ENCODE measurements at places on chromosomes 7 and 10.

DNA sequence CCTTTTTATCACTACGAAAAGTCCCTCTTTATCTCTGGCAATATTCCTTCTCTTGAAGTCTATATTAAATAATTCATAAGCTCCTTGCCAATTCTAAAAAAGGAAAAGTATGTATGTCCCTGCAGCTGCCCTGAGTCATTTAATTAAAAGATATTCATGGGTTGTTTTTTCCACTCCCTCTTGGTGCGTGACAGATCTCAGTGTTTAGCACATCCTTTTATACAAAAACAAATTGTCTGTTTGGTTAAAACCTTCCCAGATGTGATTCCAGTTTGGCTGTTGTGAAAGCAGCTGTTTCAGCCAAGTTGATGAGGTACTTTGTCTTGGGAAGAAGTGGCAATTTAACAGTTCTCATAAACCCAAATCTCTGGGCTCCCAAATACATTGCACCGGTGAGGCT, 33.8 kb upstream of the PRLHR start:
- DNase-seq = no peak

DNA sequence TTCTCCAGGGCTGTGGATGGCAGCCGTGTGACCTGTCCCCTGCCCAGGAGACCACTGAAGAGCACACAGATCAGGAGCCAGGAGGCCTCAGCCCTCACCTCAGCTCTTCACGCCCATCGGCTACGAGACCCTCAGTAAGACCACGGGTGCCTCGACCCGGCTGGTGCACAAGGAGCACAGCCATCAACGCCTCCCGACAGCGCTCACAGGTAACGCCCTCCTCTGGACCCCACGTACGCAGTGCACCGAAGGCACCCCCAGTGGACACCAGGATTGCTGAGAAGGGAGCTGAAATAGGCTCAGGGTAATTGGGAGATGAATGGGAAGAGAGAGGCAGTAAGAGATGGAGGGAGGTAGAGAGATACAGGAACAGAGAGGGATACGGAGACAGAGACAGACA, 291.3 kb downstream of the WDR37 start:
- DNase-seq = no peak

DNA sequence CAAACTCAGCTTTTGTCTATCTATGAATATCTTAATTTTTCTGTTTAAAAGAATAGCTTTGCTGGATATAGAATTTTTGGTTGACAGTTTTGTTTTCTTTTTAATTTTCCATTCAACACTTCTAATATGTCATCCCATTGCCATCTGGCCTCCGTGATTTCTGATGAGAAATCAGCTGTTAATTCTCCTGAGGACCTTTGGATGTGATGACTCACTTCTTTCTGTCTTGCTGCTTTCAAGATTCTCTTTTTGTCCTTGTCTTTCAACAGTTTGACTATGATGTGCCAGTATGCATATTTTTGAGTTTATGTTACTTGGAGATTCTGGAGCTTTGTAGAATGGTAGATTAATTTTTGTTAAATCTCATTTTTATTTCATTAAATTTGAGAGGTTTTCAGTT, 38.4 kb downstream of the ZNF518A start:
- no peak for DNase-seq

GRCh38 chr7:151157645-151158329, 9.7 kb downstream of the GBX1 start:
- DNase-seq = no peak

- DNase-seq = peak; percentile 35
These were observed 3.4 kb downstream of the IGFBP3 start for GRCh38 chr7:45917658-45918057.

DNA sequence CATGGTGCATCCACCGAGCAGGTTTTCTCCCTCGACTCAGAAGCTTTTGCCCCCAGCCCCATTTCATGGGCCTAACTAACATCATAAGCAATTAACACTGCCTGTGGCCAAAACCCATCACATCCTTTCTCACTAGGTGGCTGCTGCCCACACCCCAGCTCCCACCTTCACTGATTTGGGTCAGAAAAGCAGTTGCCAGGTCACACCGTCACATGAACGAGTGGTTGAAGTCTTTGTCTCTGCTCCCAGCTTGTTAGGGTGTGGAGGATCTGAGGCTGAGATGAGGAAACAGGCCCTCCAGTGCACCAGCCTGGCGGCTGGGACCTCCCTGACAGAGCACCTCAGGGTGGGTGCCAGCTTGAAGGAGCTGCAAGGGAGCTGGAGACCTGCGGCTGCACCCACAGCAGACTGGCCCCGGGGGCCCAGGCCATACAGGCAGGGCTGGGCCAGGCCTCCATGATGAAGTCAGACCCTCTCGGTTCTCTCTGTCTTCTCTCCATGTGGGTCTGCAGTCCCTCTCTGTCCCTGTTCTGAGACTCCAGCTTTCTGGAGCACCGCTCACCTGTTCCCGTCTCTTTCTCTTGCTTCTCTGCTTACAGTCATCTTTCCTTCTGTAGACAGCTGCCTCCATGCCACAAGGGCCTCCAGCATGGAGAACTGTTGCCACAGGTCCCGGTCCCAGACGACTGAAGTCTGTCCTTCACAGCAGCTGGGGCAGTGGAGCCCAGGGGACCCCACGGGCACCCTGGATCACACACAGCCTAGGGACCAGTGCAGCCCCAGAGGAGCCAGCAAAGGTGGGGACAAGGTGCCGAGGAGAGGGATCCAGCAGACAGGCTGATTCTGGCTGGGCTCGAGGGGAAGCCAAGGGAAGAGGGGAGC, 13.8 kb upstream of the INPP5A start:
- no peak for DNase-seq

- no peak for DNase-seq
These were observed 61.9 kb downstream of the SPOCK2 start for GRCh38 chr10:72026278-72027111.

DNA sequence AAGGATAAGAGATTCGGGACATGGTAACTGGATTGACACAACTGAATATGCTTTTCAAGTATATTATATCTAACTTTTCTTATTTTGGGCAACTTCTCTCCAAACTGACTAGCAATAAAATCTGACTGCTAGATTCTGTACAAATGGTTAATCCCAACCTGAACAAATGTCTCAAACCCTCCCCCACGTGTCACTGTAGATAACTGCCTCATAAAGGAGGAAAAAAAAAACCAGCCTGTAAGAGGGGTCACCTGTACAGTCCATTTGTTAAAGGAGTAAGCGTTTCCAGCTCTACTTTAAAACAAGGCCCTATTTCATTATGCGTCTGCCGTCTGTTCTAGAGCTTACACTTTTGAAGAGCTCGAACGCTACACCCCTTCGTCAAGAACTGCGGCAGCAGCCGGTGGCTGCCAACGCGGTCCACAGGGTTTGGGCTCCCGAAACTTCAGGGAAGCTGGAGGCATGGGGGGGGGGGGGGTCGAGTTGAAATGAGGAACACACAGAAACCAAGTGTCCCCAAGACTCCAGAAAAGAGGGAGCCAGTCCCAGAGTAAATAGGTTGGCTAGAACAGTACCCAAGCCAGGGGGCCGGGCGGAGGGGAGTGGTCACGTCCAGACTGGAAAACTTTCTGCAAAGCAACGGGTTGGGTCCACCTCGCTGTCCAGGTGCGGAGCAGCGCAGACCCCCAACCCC, 492 bp downstream of the COG5 start:
- peak; percentile 19 for DNase-seq

- no peak for DNase-seq
These were observed 47.9 kb downstream of the EXOC4 start for GRCh38 chr7:133300811-133301210.

- no peak for DNase-seq
These were observed 25.1 kb upstream of the DDIT4 start for GRCh38 chr10:72248468-72249151.

- DNase-seq = peak; percentile 58
These were observed 39.0 kb downstream of the ADK start for GRCh38 chr10:74189999-74190421.

GRCh38 chr7:116762971-116763370, 91.0 kb downstream of the MET start:
- DNase-seq = no peak

- no peak for DNase-seq
These were observed 55.6 kb downstream of the PROSER2 start for GRCh38 chr10:11878776-11879175.

DNA sequence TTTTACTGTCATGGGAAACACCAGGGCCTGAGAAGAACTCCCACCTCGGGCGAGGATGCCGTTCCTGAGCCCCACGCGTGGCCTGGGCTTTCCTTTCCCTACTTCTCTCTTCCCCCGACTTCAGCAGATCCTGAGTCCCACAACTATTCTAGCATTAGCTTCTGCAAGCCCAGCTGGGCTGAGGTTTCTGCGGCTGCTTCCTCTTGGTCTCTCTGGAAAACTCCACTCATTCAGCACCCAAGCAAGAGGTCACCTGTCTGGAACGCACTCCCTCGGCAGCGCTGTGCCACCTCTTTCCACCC, 761 bp upstream of the DOCK1 start:
- DNase-seq = peak; percentile 8

All from inflammatory macrophage (primary cell).